ENCODE measurements at places on chromosomes 3 and 15.

DNA sequence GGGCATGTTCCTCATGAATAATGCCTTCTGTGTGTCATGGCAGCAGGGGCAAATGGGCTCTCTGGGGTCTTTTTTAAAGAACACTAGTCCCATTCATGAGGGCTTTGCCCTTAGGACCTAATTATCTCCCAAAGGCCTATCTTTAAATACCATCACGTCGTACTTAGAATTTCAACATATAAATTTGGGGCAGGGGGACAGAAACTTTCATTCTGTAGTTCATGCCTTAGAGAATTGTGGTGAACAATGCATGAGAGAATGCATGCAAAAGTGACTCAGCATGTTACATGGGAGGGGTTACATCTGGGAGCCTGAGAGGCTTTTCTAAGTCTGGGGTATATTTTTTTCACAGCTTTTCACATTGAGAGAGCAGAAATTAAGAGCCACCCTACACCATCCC, 208.5 kb upstream of the ROPN1 start:
- DNase-seq = no peak

- DNase-seq = no peak
Observed at GRCh38 chr3:104546301-104546700, 820.4 kb upstream of the ALCAM start.

DNA sequence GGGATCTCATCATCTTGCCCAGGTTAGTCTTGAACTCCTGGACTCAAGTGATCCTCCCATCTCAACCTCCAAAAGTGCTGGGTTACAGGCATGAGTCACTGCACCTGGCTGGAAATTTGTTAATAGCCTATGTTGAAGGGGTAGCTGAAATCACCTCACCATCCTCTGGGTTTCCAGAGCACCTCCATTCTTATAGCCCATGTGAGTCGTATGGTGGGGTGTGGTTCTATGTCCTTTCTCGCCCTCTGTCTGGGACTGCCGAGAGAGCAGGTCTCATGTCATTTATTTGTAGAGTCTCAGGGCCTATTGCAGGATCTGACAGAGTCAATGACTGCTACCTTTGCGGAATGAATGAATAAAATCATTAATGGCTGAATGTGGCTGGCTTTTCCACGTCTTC, 20.9 kb downstream of the CEMIP start:
- DNase-seq = no peak

DNA sequence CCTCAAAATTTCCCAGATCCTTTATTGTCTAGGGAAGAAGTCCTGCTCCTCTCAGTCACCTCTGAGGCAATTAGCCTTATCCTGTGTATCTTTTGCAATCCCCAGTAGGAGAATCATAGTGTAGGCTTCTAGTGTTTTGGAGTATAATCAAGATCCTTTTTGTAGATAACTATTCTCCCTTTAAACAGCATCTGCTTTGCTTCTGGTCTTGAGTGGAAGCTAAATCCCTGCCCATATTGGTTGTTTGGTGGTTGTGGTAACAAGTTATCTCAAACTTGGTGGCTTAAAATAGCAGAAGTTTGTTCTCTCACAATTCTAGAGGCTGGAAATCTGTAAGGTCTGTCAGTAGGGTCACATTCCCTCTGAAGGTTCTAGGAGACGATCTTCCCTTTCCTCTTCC, 217.5 kb upstream of the RASGRP1 start:
- DNase-seq = no peak

- DNase-seq = no peak
Observed at GRCh38 chr3:114900908-114901307, 246.2 kb downstream of the ZBTB20 start.

GRCh38 chr3:170868577-170869238, 1.3 kb downstream of the RPL22L1 start:
- DNase-seq = no peak

- DNase-seq = no peak
Observed at GRCh38 chr15:57079931-57080620, 161.6 kb downstream of the TCF12 start.

- DNase-seq = no peak
Observed at GRCh38 chr3:45582430-45582829, 12.1 kb upstream of the LIMD1 start.

- DNase-seq = no peak
Observed at GRCh38 chr15:40128766-40129660, 20.3 kb upstream of the BMF start.

DNA sequence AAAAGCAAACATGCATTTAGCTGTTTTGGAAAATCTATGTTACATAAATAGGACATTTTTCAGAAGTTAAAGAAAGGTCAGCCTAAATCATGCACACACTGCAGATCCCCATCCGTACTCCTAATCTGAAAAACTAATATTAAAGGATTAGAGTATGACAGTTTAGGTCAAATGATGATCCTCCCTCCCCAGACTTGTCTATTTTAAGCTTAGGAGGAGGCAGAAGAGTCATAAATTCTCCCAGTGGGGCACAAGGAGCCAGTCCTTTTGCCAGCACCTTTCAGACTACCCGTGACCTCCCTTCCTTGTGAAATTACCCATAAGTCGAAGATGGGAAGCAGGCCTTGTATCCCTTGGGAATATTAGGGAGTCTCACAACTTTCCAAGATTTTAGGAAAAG, 78.0 kb downstream of the TGFBR2 start:
- no peak for DNase-seq

DNA sequence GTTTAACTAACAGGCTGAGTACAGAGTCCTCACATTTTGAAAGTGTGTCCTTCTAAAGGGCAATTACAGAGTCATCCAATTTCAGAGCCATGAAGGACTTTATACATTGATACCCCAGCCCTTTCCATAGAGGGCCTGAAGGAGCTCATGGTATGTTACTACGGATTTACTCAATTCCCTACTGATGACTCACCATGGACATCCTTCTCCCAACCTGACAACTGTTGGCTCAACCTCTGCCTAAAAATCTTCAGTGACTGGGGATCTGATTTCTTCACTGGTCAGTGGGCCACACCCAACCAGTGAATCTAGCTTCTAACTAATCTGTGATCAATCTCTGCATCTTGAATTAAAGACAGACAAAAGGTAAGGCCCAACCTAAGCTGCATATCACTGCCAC, 963.4 kb upstream of the CFAP20DC start:
- DNase-seq = no peak
